ENCODE measurements at places on chromosomes 2 and 18.
A peak's percentile ranks its signal among the peaks of the same experiment; 100 is the strongest.

DNA sequence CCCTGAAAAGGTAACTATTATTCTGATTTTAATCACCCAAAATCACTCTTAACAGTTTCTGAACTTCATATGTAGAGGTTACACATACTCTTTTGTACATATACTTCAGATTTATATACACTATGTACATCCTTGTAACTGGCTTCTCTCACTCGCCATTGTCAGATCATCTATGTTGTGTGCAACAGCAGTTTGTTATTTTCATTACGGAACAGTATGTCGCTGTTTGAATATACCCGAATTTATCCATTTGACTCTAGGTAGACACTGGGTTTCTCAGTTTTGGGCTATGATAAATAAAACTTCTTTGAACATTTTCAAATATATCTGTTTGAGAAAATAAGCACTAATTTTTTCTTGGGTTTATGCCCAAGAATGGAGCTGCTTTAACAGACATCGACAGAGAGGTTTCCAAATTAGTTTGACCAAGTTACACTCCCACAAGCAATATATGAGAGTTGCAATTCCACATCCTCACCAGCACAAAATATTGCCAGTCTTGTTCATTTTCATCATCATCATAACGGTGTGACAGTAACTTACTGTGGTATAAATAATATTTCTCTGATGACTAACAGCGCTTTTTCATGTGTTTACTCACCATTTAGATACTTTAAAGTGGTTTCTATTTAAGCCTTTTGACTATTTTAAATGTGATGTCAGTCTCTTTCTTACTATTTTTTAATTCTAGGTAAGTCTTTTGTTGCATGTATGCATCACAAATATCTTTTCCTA lies 80.9 kb downstream of the SMC6 start:
- DNase-seq, result no peak

DNA sequence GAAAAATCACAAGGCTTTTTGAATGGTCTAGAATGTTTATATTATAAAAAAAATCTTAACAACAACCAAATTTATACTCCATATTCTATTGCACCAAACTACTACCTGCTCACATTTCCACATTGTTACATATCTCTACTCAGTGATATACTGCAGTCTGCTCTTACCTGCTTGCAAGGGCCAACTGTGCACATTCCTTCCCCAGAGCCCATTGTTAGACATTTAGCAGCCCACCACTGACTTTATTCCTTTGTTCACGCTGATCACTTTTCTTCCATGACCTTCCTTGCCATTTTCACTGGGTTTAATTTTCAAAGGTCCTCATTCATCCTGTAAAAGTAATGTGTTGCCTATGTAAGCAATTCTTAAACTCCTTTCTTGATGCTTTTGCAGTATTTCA lies 109.7 kb upstream of the KCNJ3 start:
- no peak for DNase-seq

- no peak for DNase-seq
Observed at GRCh38 chr2:148861367-148861766, 13.7 kb upstream of the KIF5C start.

DNA sequence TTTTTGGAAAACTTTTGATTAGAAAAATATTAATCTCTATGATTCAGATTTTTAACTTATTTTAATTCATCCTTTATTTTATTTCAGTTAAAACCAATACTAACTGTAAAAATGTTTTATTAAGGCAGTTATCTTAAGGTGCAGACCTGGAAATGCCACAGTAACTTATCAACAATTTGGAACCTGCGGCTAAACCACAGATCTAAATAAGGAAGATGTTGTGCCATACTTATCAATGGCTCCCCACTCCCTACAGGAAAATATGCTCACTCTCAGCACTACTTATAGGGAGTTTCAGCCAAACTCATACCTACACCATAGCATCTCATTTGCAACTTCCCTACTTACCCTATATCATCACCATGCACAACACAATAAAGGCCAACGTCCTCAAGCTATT lies 226.9 kb upstream of the KYNU start:
- no peak for DNase-seq

GRCh38 chr18:615092-615521 lies 18.3 kb downstream of the CLUL1 start:
- DNase-seq, result no peak

- DNase-seq, result peak; percentile 27
Observed at GRCh38 chr2:8803658-8804379, 33.6 kb downstream of the KIDINS220 start.

DNA sequence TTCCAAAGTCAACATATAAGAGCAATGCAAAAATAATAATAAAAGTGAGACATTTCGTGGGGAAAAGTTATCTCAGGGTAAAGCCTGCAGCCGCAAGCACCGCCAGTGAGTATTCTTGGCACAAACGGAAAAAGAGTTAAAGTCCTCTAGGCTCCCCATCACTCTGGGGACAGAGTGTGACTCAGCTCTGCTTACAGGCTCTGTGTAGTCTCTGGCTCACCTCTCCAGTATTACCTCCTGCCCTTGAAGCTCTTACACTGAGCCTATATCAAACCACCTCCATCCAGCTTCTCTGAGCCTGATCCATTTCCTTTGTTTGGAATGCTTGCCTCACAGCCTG lies 55.5 kb downstream of the MTHFD2 start:
- DNase-seq, result no peak

GRCh38 chr2:239399433-239399920 lies 1.3 kb downstream of the HDAC4 start:
- DNase-seq, result no peak

DNA sequence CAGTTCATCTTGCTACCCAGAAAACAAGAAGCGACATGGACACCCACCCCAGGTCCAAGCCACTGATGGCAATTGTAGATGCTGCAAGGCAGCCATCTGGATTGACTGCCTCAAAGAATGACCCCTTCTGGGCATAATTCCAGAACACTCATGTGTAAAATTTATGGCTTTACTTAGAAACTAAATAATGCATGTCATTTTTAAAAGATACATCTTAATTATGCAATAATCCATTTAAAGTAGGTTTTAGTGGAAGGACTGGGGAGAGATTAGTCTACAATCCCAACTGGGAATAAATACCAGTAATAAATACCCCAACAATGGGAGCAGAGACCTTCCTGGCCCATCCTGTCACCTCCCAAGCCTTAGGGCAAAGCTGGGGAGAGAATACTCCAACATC lies 247.7 kb downstream of the SS18 start:
- no peak for DNase-seq

GRCh38 chr2:168300460-168300859 lies 53.1 kb upstream of the STK39 start:
- DNase-seq, result no peak

DNA sequence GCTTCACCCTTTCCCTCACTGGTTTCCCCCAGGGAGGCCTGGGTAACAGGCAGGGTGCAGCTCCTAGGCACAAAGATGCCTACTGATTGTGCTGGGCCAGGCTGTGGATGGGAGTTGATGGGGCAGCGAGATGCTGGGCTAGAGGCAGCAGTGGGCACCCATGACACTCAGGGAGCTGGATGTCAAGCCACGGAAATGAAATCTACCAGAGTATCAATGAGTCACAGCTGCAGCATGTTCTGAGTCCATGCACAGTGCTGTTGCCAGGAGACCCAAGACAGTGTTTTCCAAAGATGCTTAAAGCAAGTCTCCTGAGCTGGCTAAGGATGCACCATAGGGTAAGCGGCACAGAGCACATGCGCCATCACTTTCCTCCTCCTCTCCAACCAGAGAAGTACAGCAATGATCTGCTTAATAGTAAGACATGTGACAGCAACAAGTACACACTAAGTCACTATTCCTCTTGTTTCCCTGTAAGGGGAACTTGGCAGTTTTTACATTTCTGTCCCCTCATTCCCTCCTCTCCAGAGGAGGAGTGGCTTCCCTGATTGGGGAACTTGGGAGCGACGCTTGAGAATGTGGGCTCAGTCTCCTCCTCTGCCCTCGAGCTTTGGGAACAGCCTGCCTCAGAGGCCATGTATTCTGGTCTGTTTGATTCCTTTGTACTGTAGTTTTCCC lies 57.2 kb downstream of the CDC42EP3 start:
- no peak for DNase-seq

- DNase-seq, result no peak
Observed at GRCh38 chr18:58993260-58993659, 128.6 kb downstream of the ZNF532 start.

DNA sequence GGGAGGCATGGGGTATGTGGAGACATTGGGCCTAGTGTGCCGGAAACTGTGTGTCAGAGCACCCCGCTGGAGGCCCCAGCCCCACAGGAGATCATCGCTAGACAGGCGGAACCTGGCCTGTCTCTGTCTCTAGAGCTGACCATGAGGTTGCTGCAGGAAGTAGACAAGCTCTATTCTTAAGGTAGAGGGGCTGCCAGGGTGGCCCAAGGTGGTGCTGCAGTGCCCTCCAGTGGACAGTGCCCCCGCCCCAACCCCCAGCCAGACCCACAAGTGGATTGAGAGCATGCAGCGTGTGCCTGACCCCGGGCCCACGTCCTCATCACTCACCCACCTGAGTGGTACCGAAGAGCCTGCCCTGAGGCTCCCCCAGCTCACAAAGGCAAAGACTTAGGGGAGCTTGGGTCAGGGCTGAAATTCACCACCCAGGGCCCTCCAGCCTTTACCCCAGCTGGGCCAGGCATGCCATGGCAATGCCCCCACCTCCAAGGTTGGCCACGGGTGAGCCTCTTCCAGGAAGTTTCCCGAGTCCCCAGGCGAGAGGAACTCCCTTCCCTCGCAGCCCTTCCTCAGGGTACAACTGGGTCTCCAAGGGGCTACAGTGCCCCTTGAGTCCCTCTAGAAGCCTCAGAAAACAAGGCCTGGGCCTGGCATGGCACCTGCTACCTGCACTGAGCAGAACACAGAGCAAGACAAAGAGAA lies 155.0 kb downstream of the TTC32 start:
- DNase-seq, result peak; percentile 37

- DNase-seq, result no peak
Observed at GRCh38 chr2:65661980-65662653, 229.7 kb upstream of the SPRED2 start.

Measured in GM12891 (cell line).